ENCODE measurements at places on chromosomes 16 and 17.

- no peak for DNase-seq
These were observed 44.8 kb upstream of the MSI2 start for GRCh38 chr17:57211543-57211942.

- peak; percentile 52 for DNase-seq
These were observed 47.5 kb downstream of the ADCY7 start for GRCh38 chr16:50313596-50314478.

DNA sequence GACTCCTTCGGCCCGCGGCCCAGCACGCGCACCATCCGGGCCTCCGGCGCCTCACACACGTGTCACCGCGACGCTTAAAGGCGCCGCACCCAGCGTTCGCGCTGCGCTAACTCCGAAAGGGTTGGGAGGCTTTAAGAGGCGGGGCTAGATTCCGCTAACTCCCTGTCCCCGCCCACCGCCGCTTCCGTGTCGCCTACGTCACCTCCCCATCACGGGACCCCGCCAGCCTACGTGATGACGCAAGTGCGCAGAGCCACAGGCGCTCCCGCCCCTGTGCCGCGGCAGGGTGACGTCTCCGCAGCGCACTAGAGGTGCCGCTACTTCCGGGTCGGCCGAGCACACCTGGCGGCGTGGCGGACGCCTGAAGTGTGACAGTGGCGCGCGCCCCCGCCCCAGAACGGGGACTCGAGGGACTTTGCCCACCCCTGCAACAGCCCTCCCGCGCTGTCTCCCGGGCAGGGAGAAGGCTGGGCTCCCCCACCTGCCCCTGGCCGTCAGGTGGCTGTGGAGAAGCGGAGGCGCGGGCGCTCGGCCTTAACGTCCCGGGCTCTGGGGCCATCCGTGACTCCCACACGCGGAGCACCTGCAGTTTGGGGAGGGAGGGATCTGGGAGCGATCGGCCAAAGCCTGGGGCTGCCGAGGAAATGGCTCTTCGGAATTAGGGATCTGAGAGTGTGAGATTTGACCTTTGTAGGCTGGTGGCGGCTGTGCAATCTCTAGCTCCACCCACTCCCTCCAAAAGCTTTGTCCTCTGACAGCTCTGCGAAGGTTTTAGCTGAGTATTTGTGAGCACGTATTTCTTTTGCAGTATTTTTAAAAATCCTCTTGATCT lies at the start of gene USP36:
Gene USP36 (minus strand): TSS at position 35 of the 832 bp plus-strand sequence. CDS start 4,451 bp downstream, outside the sequence.
- DNase-seq = peak; percentile 100

- DNase-seq = no peak
These were observed 60.8 kb upstream of the CLEC18A start for GRCh38 chr16:69890114-69890891.

DNA sequence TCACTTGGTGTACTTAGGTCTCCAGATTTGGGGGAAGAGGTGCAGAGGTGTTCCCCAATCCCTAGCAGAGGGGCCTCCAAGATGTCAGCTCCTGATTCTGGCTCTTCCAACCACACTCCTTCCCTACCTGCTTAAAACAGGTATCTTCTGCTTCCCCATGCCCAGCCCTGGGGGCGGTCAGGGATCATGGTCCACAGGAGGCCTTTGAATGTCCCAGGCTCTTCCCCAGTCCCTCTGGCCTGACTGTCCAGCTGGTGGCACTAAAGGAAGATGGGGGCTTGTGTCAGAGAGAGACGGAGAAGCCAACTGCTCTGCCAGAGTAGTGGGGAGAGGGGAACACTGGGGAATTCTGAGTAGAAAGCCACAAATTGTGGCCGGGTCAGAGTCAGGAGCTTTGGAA lies 3.8 kb downstream of the ARL4D start:
- no peak for DNase-seq

GRCh38 chr17:61732169-61732568 lies 131.2 kb downstream of the BRIP1 start:
- DNase-seq = no peak

DNA sequence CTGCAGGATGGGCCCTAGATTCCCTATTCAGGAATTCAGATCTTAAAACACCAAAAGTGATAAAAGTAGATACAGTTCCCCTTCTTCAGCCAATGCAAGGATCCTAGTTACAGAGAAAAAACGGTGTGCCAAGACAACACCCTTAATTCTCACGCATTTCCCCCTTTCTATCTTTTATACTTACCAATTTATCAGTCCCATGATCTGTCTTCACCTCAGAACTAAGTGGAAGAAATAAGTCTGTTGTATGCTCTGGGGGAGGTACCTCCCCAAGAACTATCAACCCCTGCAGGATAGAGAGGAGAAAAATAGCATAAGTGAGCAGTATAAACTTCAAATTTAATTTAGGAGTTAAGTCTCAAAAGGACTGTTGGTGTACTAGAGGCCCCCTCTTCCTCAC lies 83.2 kb downstream of the STH start:
- no peak for DNase-seq

GRCh38 chr16:29983420-29984136 lies 9.9 kb downstream of the TAOK2 start:
- no peak for DNase-seq

- no peak for DNase-seq
These were observed at the start of gene C1QTNF1 for GRCh38 chr17:79023886-79024771. TSS of gene C1QTNF1 (plus strand) at chr17:79024169. CDS start at chr17:79043969, 19,800 bp downstream.

DNA sequence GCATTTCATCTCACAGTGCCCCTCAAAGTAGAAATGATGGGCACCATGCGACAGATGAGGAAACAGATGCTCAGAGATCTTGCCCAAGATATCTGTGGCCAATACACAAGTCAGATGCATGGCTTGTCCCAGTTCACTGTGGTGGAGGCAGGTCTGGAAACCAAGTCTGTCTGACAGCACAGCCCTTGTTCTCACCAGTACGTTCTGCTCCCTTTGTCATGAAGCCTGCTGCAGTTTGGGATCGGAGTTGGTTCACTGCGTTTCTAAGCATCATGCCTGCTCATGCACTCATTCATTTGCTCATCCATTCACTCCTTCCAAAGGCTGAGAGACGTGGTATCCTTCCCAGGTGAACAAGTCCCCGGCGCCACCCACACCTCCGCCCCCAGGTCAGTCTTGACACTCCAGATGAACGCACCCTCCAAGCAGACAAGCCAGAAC lies 27.2 kb upstream of the MEAK7 start:
- no peak for DNase-seq

DNA sequence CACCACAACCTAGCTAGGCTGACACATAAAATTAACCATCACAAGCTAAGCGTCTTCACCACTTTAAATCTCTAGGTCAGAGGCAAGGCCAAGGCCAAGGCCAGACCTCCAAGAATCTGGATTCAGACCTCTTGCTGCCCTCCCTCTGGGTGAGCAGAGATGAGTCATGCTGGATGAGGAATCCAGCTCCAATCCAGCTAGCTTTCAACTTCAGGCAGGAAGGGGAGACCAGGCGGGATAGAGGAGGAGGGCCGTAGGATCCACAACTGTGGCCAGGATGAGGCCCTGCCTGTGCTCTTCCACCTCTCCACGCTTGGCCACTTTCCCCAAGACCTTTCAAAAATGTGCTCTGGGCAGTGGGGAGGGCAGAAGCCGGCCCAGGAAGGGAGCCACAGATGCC lies 14.7 kb downstream of the LRRC75A start:
- DNase-seq = no peak

DNA sequence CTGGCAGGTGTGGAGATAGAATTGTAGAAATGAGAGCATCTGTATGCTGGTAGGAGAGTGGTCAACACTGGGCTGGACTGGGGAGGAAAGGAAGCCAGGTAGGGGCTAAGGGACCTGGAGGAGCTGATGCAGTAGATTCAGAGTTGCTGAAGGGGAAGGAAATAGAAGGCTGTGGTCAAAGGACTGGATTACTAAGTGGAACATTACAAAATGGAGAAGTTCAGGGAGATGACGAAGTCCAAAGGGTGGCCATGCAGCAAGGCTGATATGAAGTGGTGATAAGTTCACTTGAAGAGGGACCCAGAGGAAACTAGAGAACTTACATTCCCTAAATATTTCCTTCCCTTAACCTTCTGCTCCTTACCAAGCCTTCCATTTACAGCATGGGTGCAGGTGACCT lies 8.6 kb upstream of the CCL2 start:
- DNase-seq = no peak

- no peak for DNase-seq
These were observed 30.8 kb downstream of the B9D1 start for GRCh38 chr17:19331543-19332245.

DNA sequence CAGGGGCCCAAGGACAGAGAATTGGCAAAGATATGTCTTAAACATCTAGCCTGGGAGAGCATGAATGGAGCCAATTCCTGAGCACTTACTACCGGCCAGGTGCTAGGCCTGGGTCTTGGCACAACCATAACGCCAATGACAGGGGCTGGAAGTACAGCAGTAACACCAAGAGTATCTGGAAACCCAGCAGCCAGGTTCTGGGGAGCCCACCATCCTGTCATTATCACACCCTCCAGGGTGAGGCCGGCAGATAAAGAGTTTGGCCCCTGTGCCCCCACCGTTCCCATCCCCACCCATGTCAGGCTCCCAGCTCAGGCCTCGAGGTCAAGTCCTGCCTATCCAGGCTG lies 508 bp upstream of the TMC8 start:
- DNase-seq = no peak

Data from activated CD8-positive, alpha-beta memory T cell treated with anti-CD3 and anti-CD28 coated beads, Interleukin-2, amount 50 U/mL, for 4 hours (primary cell).